ENCODE measurements at places on chromosomes 16 and 17.

DNA sequence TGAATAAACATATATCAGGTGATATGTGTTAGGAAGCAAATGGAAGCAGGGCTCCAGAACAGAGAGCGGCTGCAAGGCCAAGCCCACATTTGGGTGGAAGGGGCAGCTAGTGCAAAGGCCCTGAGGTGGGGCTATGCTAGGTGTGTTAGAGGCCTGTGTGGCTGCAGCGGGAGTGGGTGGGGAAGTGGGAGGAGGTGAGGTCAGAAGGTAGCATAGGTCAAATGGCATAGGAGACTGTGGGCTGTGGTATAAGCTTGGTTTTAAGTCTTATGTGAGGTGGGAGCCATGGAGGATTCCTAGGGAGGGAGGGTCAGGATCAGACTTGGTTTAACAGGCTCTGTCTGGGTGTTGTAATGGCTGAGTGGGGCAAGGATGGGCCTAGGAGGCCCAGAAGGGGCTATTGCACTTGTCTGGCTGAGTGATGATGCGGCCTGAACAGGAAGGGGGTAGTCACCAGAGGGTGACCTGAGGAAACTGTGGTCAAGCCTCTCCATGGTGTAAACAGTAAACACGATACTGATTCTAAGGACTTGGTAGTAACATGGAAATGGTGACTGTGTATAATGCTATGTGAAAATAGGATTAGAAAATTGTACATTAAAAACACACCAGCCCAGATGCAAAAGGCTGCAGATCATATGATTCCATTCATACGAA is 31.1 kb downstream of the RAI1 start:
- ATAC-seq = peak; percentile 54

DNA sequence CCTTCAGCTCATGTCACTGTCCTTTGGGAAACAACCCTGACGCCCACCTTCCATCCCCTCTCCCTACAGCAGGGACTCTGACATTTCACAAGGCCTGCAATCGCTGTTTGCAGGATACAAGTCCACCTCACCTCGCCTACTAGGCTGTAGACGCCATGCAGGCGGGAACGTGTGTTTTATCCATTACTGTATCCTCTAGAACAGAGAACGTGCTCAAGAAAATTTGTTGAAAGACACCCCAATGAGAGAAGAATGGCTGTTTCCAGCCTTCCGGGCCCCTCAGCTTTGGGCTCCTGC is 1.5 kb upstream of the TTYH2 start:
- no peak for ATAC-seq

DNA sequence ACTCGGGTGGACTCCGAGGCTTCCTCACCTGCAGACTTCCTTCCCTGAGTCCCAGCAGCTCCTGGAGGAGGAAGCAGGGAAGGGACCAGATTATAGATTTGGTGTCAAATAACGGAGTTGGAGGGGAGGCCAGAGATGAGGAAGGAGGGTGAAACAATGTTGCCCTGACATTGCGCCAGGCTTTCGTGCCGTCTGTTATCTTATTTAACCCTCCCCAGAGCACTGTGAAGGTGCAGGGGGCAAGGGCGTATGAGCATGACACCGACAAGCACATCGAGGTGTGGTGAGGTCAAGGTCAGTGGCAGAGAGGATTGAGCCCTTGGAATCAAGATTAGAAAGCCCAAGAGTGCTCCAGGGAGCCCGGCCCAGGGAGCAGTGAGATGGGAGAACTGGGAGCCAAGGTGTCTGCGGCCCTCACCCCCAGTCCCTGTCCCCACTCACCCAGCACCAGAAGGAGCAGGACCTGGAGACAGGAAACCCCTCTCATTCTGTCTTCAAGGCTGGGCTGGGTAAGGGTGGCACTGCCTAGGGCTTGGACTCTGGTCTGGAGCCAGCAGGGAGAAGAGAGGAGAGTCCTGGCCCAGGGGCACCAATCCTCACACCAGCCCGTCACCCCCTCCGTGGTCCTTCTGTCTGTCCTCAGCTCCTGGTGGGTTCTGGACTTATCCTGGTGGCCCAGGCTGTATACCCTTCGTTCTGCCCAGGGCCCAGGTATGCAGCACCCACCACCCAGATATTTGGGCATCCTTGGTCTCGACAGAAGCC is 1.1 kb downstream of the PRSS33 start:
- no peak for ATAC-seq

DNA sequence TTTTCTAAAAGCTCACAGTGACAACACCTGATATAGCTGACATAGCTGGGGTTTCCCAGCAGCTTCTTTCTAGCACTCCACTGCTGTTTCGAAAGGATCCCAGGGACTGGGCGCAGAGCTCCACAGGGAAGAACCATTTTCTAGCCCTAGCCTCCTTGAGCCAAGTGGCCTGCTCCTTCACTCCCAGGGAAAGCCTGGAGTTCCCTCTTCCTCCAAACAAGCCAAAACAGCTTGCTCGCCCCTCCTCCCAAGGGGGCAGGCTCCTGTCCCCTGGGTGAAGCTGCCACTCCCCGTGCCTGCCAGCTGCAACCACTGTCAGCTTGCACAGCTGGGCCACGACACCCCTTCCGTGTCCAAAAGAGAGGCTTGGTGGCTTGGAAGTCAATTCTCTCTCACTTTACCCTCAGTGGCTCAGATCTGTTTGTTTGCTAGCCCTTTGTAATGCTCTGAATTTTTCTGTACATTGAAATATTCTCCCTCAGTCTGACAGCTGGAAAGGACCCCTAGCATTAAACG is 59.8 kb downstream of the CYTH1 start:
- no peak for ATAC-seq

DNA sequence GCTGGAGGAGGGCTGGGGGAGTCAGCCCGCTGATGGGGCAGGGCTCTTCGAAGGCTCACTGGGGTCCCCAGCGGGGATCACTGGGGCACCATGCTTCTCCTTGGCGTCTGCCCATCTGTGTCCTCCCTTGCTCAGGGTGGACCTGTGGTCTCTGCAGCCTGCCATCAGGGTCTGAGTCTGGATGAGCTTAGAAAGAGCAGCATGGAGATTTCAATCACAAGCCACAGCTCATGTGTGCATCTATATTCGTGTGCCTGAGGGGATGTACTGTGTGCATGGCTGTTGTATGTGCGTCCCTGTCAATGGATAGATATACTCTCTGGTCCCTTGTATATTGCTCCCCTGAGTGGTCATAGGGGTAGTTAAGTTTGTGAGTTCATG is 126.6 kb upstream of the SDK2 start:
- no peak for ATAC-seq

DNA sequence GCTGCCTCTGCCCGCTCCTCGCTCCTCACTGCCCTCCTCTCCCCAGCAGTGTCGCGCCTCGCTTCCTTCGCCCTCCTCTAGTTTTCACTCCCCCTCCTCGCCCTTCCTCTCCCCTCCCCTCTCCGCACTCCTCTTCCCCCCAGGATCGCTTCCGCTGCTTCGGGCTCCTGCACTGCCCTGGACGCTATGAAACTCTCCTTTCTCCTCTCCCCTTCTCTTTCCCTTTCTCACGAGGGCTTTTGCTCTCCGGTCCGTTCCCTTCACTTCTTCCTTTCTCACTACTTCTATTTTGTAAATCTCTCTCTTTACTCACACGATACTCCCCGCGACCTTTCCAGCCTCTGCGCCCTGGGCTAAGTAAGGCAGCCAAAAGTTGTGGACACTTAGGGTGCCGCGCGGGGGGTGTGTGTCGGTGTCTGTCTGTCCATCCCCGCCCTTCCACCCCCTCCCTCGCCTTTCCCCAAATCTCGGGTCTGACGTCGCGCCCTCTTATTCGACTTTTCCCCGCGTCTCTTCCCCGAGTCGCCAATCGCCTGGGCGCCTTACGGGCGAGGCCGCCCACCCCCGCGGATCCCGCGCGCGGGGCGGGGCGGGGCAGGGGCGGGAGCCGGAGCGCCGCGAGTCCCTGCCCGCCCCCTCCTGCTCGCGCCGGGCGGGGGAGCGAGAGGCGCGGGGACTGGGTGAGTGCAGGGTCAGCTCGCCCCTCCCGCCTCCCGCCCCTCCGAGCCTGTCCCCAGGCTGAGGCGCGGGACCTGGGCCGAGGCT is at the start of gene IRX3:
TSS of gene IRX3 (minus strand) at position 422 of the 765 bp plus-strand sequence. CDS start 737 bp downstream, outside the sequence.
- ATAC-seq = no peak
